Fibroblast of the conjunctiva (primary cell): ENCODE measurements at places on chromosomes 16 and 17.

GRCh38 chr17:16521070-16521727 lies 29.2 kb upstream of the LRRC75A start:
- DNase-seq = peak; percentile 90

DNA sequence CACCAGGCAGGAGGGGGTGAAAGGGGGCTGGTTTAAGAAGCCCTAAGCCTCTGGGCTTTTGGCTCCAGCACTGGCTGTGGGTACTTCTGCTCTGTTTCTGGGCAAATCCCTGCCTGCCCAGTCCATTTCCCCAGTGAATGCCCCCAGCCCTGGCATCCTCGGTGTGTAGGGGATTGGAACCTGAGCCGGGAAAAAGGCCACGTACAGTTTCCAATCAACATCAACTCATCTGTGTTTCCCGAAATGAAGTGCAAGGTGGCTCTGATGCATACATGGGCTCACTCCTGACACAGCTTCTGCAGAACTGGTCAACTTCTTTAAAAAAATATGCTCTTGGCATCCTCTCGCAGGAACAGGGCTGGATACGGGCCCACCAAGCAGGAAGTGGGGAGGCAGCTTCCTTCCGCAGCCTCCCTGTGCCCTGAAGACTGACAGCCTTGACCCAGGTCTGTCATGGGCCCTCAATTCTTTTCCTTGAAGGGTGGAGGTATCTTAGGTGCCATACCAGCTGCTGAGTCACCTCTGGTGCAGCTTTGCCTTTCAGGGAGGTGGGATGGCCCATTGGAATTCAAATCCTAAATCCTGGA lies 73.3 kb downstream of the N4BP1 start:
- DNase-seq = no peak

DNA sequence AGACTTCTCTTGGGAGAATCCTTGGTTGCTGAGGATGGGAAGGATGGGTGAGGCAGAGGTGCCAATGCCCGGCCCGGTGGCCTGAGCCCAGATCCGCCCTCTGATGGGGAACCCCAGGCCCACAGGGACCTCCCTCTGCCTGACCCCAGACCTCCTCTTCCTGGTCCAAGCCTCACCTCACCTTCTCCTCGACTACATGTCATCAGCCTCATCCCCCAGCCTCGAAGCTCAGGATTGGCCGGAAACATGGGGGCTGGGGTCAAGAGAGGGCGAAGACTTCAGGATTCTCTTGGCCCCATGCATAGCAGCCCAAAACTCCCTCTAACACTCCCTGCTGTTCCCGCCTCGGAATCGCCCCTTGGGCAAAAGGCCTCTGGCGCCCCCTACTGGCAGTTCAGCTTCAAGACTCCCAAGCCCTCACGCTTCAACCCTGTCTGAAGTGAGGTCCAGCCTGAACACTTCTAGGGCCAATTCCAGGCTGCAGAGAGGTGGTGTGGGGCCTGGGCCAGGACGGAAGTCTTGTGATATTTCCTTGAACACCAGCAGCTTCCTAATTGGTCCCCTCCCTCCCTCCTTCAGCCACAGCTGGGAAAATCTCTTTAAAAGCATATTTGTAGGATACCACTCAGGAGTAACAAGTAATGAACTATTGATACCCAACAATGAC lies 47.2 kb downstream of the ARHGAP27 start:
- peak; percentile 75 for DNase-seq

DNA sequence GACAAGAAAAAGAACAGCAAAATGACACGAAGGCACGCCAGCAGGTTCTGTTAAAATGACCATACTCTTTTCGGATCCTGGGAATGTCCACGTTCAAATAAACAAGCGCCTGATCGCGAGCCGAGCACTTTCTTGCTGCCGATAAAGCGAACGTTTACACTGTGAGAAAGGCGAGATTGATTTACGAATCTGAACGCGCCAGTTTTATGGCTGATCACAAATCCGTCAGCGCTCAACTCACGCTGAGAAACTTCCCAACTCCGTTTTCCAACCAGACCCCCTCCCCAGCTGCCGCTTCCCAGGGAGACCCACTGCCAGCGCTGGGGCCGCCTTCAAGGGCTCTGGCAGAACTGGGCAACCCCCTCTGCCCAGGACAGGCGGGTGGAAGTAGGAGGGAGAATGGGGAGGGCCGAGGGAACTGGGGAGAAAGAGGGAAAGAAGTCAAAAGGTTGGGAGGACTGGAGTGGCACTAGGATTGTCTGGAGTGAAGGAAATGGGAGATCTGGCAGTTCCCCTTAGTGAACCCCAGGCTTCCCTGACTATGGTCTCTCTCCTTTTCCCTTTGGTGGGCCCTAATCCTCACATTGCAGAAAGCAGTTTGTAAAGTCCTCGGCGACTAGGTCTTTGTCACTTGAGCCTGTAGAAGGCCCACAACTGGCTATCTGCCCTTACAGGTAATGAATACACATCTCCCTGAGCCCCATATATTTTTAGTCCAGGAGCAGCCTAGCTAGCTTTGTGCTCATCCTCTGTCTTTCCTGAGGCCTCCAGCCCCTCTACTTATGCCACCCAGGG lies 6.9 kb downstream of the HOXB4 start:
- DNase-seq = no peak

DNA sequence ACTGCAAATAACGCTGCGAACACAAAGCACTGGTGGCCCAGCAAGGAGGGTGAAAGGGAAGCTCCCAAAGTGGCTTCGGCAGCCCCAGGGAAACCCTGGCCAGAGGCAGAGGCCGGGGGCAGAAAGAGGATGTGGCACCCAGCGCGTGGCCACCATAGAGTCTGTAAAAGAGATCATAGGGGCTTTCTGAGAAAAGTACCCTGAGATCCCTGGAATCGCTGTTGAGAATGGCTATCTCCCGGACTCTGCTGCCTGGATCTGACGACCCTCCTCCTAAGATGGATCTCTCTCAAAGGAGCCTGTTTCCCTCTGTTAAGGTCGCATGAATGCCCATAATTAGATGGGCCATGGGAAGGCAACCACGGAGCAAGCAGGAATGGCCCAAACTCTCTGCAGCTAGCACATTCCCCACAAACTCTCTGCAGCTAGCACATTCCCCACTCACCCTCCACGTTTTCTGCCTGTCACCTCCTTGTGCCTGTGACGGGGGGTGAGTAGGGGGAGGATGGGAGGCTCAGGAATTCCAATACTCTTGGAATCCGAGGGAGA lies 364.4 kb downstream of the XYLT1 start:
- DNase-seq = no peak

DNA sequence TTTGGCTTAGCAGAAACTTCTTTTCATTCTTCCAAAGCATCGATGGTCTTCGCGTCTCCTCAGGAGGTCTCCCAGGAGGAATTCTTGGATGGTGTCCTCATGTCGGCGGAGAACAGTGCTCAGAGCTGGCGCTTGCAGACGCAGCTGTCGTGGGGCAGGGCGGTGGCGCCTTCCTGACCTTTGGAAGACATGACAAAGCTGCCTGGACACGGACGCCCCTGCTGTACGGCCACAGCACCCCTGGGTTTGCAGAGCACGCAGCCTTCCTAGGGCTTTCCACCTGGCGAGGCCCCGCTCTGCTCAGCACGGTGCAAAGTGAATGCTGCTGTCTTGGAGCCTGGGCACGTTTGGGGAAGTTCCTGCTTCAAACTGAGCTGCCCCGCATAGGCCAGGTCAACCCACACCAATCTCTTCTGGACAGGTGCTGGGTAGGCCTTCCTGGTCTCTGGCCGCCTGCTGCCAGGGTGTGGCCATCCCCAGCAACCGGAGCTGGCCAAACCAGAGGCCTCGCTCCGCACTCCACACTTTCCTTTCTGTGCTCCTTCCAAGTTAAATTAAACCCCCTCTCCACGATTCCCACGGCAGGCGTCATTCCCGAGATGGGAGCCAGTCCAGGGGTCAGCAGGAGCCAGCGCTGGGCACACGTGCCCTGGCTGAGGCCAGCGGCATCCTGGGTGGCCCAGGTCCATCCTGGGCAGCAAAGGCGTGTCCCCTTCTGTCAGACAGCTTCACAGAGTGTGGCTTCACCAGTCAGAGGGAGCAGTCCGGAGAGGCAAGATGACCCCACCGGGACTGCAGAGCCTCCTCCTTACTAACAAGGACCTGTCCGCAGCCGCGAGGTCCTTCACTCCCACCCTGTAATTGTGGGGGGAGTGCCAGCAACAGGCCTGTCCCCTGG lies 15.0 kb upstream of the KREMEN2 start:
- DNase-seq = no peak

- DNase-seq = no peak
These were observed 126.3 kb upstream of the IRX3 start for GRCh38 chr16:54412777-54413455.

GRCh38 chr17:67868176-67868575 lies 42.9 kb downstream of the BPTF start:
- DNase-seq = no peak

DNA sequence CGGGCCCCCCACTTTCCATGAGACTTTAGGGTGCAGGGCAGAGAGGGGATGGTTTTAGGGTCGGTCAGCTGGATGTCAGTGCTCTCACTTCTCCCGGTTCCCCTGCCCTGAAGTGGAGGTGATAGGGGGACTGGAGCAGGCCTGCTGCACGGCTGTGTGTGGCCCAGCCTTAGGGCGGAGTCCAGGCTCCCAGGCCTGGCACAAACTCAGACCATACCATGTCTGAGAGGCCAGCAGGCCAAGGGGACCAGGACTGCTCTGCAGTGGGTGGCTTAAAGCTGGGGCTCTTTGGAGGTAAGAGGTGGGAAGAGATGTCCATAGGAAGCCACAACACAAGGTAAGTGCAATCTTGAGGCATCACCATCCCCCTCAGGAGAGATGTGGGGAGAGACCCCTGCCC lies 8.3 kb downstream of the TFAP4 start:
- DNase-seq = no peak

DNA sequence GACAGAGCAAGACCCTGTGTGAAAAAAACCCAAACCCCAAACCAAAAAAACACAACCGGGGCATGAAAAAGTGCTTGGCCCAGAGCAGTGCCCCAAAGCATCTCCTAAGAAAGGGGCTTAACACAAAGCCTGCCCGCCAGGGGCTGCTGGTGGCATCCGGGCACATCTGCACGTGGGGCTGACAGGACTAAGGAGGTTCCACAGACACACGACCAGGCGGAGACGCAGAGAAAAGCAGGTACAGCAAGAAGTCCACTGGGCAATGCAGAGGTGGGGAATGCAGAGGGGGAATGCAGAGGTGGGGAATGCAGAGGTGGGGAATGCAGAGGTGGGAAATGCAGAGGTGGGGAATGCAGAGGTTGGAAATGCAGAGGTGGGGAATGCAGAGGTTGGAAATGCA lies 109.2 kb downstream of the ZNF778 start:
- no peak for DNase-seq

- DNase-seq = no peak
These were observed 31.3 kb downstream of the TVP23A start for GRCh38 chr16:10787304-10787703.

DNA sequence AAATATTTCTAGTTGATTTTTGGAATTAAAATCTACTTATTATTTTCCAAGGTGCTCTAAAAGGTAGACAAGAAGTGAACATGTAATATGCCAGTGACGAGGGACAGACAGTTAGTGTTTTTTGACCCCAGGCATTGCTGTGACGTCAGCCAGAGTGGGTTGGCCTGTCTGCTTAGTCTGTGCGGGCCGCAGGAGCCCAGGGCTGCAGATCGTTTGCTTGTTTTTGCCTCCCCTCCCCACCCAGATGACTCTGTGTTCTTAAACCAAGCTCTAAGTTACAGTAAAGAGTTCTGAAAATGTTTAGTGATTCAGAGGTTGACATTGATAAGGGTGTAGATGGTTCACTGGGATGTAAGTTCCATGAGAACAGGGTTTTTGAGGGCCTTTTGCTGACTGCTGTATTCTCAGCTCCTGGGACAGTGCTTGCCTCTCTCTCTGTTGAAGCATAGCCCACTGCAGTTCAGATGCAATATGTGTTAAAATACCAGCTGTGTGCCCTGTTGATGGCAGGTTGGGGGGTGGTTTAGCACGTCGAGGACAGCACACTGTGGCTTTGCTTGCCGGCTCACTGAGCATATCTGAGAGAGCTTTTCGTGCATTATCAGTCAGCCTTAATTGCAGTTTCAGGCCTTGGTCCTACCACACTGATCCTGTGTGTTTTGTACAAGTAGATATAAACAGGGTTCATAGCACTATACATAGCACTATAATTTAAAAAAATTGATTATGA lies 64.8 kb downstream of the SEC14L1 start:
- DNase-seq = no peak

GRCh38 chr16:9077091-9077809 lies 14.2 kb upstream of the HAPSTR1 start:
- no peak for DNase-seq

GRCh38 chr16:31452631-31453106 lies 6.6 kb upstream of the ARMC5 start:
- DNase-seq = peak; percentile 84

- DNase-seq = no peak
These were observed 118.3 kb downstream of the CMIP start for GRCh38 chr16:81562926-81563325.

GRCh38 chr16:60553090-60553757 lies 1483.0 kb downstream of the CDH8 start:
- DNase-seq = no peak

GRCh38 chr17:75370286-75370915 lies 35.1 kb downstream of the GRB2 start:
- DNase-seq = no peak

- no peak for DNase-seq
These were observed 184.0 kb downstream of the ZNF18 start for GRCh38 chr17:11813278-11813677.

DNA sequence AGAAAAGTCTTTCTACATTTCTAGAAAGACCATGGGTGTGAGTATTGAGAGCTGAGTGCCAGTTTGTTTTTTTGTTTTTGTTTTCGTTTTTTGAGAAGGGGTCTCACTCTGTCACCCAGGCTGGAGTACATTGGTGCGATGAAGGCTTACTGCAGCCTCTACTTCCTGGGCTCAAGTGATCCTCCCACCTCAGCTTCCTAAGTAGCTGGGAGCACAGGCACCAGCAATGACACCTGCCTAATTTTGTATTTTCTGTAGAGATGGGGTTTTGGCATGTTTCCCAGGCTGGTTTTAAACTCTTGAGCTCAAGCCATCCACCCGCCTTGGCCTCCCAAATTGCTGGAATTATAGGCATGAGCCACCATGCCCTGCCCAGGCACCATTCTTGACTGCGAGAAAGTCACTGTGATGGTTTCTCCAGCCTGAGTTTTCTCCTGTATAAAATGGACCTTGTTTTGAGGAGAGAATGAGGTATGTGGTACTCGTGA lies 673.8 kb downstream of the MAF start:
- DNase-seq = no peak

DNA sequence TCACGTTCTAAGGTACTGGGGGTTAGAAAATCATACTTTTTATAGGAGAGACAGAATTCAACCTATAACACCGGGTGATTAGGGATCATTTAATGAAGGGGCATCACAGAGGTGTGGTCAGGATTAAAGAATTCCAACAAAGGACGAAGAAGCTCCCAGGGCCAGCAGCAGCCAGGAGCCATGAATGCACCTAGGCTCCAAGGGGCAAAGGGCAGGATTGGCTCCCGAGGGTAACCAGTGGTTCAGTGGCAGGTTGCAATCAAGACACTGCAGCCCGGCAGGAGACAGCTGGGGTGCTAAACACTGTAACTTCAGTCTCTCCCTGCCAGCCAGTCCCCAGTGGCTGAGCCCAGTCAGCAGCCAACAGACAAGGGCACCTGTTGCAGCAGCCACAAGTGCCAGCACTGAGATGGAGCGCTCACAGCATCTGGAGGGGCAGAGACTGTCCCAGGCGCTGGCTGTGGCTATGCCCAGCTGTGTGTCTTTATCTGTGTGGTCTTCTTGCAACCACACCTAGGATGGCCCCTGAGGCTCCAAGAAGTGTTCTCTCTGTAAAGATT lies 23.9 kb downstream of the DHRS7C start:
- DNase-seq = no peak
